ENCODE measurements at places on chromosomes 7 and 10.

GRCh38 chr10:62443866-62444265 is 69.7 kb downstream of the ZNF365 start:
- no peak for DNase-seq

GRCh38 chr7:150311711-150312110 is 11.4 kb upstream of the LRRC61 start:
- DNase-seq: no peak

GRCh38 chr7:134315679-134316538 is 821 bp downstream of the SLC35B4 start:
- no peak for DNase-seq

DNA sequence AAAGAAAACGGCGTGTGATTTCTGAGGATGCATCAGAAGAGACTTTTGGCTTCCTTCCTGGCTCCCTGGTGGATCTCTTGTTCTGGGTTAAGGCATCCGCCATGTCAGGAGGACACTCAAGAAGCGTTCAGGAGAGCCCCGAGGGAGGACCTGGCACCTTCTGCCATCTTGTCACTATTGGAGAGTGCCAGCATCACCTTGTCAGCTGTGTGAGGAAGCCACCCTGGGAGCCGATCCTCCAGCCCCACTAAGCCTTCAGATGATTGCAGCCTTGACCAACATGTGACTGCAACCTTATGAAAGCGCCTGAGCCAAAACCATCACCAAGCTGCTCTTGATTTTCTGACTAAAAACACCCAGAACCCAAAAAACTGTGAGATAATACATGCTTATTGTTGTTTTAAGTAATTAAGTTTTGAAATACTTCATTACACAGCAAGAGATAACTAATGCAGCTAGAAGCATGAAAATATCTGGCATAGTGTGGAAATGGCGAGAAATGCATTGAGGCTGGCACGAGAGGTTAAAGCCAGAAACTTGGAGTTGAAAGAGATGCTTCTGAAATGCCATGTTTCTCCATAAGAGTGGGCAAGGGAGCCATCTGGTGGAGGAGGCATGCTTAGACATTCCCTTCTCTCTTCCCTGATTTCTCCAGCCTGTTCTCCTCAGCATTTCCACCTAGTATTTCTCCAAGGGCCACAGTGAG is 5.4 kb upstream of the ZFYVE27 start:
- peak; percentile 49 for DNase-seq

DNA sequence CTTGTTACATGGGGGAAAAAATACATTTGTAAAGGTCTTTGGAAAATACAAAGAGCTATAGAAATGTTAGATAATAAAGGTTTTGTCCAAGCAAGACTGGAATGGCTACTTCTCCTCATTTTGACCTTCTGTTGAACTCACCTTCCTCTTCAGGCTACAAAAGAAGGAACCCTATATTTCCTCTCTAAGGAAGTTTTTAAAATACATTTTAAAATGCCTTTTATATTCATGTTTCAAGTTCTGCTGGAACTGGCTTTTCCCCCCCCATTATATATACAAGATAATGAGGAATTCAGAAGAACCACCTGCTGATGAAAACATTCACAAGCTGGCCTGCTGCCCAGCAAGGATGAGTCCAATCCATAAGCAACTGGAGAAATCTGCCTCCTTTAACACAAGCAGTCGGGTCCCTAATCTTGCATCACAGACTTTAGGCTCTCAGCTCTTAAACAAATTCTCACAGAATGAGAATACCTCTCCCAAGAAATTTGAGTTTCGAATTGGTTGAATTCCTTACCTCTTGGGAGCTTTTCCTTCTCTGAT is 44.6 kb downstream of the MTERF1 start:
- DNase-seq: no peak

DNA sequence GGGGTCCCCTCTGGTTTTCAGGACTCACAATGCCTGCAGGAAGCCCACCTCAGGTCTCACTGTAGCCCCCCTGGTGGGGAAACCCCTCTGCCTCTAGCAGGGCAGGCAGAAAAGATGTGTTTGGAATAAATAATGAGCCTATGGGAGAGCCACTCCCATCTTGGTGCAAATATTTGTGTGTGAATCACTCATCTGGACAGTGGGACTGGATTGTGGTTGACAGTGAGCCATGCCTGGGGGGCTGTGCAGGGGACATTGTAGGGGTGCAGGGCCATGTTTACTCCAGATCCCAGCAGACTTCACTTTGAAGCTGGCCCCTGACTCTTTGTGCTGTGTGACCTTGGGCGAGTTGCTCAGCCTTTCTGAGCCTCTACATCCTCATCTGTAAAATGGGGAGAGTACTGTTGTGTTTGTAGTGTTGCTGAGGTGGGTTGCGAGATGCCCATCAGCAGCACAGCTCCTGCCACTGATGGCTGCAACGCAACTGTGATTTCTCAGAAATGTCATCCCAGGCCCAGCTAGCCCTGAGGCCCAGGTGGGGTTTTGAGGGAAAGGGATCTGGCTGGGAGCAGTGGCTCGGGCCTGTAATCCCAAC is 20.7 kb downstream of the GTF2IRD1 start:
- DNase-seq: no peak

DNA sequence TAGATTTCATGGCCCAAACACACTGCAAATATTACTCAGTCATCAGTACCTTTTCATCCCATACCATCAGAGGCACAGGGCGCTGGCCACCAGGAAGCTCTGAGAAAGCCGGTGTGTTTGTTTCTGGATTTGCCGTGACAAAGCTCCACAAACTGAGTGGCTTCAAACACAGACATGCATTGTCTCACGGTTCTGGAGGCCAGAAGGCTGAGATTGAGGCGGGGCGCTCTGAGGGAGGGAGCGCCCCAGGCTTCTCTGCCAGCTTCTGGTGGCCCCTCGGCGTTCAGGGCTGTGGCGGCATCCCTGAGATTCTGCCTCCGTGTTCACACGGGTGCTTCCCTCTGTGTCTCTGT is 3.7 kb upstream of the TTYH3 start:
- no peak for DNase-seq

DNA sequence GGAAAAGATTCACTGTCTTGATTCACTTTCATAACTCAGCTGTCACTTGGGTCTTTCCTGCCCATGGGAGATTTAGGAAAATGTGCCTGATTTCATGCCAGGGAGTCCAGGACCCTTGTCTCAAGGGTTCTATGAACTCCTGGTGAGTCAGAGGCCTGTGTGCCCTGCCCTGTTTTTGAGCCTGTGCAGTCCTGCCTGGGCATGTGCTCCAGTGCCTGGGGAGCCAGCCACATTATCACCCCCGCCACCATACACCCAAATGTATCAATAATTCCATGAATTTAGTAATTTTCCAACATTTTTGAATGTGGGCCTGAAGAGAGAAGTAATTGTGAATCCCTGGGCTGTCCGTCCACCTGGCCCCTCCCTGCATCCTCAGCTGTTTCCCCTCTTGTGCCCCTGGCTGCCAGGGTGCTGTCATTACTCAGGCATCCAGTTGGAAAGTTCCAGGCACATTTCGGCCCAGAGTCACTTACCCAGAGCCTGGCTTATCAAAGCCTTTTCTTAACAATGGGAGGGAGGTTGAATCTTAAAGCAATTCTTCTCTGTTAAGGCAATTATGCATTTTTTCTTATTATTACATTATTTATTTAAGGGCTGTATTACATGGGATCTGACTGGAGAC is 287.8 kb upstream of the CDC14C start:
- DNase-seq: no peak

DNA sequence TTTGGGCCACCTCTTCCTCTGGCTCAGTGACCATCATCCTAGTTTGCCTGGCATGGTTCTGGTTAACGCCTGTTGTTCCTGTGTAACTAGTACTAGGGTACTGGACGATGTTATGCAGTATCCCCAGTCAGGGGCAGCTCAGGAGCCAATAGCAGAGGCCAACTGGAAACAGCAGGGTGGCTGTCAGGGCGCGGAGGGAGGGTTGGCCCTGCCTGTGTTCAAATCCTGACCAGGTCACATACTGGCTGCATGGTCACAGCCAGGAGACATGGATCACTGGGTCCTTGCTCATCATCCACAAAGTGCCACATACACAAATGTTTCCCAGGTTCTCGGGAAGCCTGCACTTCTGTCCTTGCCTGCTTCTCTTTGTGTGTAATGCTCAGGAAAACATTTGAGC is 12.3 kb upstream of the RBP3 start:
- DNase-seq: no peak

DNA sequence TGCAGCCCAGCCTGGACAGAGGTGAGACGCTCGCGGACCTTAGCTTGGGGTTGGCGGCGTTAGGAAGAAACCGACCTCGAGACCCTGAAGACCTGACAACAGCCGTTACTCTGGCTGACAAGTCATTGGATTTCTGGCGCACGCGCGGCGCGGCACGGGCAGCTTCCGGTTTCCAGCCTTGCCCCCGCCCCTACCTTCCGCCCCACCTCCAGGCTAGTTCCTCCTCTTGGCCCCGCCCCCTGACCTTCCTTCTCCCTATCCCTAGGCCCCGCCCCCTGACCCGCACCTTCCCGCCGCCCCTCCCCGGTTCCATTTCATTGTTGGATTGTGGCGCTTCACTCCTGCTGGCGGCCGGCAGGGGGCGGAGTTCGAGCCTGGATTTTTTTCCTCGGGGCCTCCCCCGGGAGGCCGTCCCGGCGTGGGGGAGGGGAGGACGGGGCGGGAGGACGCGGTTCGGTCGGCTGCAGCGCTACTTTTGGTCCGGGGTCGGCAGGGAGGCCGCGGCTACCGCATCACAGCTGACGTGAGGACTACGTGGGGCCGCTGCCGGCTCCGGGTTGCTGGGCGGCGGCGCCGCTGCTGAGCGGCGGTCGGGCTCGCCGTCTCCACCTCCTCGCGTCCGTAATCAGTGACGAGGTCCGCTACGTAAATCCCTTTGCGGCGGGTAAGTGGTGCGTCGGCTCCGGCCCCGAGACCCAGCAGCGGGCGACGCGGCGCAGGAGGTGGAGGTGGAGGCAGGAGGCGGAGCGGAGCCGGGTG is at the start of gene CREM:
Gene CREM (plus strand): TSS at position 317 of the 759 bp plus-strand sequence. CDS start 10,990 bp downstream, outside the sequence.
- DNase-seq: peak; percentile 93

GRCh38 chr7:146201945-146202344 is 85.3 kb downstream of the CNTNAP2 start:
- no peak for DNase-seq

GRCh38 chr7:27198871-27199801 is 755 bp downstream of the HOXA13 start:
- DNase-seq: no peak

- no peak for DNase-seq
Measured at GRCh38 chr7:84844771-84845170, 342.1 kb downstream of the SEMA3D start.

DNA sequence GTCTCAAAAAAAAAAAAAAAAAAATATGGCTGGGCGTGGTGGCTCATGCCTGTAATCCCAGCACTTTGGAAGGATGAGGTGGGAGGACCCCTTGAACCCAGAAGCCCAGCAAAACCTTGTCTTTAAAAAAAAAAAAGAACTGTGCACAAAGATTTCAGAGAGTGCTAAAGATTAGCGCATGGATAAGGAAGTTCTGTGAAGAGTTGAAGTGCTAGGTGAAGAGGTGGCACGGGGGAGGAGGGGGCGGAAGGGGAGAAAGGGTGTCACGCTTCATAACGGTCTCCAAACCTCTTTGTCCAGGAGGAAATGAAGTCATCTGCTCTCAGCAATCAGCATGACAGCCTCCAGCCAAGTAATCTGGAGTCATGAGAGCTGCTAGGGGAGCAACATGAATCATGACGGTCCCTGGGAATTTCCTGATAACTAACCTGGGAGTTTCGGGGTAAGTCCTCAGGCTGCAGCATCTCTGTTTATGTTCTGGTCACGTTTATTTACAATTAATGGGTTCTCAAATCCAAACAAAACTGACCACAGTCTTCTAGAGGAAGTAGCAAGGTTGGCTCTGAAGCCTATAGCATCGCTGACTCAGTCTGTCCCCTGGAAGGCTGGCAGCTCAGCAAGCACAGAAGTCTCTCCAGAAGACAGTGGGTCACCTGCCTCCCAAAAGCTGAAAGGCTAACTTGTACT is 1.9 kb upstream of the PLAU start:
- peak; percentile 96 for DNase-seq

DNA sequence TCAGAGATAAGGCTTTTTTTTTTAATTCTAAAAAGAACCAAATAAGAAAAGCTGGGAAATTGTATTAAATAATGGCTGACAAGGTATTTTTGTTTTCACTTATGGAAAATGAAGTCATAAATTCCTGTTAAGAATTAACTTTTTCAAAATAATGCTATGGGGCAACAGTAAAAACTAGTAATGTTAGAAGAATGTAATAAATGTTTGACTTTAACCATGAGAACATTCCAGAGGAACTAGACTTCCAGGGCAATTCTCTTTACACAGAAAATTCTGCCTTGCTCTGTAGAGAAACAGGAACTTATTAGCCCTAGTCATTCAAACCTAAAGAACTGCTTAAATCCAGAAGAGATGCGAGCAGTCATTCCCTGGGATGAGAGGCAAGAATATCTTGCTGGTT is 571.1 kb downstream of the IPMK start:
- peak; percentile 54 for DNase-seq

DNA sequence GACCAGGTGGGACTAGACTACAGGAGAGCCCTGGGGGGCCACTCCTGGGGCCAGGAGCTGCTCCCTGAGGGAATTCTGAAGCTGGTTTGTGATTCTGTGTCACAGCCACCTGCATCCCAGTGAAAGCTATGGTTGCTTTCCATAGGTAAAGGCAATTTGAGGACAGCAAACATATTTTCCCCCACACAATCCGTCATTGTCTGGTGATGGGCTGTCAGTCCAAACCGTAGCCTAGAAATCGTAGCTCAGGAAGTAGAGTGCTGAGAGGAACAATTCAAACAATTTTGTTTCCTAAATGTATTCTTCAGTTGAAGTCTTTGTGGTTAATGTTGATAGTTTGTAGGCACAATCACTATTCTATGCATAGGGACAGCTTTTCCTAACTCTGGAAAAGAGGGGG is 106.0 kb upstream of the INSYN2A start:
- no peak for DNase-seq

- no peak for DNase-seq
Measured at GRCh38 chr10:118920206-118920605, 109.3 kb upstream of the NANOS1 start.

DNA sequence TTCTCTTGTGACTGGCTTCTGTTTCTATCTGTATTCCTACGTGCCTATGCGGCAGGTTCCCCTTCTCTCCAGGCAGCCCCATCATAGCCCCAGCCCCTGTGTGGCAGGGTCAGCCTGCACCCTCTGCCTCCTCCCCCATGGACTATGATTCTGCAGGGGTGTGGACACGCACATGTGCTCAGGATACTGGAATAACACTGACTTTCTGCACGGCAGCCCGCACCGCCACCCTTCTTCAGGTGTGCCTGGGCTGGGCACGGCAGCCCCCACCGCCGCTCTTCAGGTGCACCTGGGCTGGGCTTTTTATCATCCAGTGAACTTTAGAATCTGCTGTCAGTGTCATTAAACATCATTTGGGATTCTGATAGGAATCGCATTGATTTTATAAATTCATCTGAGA is 202.6 kb upstream of the PPP2R2D start:
- no peak for DNase-seq

DNA sequence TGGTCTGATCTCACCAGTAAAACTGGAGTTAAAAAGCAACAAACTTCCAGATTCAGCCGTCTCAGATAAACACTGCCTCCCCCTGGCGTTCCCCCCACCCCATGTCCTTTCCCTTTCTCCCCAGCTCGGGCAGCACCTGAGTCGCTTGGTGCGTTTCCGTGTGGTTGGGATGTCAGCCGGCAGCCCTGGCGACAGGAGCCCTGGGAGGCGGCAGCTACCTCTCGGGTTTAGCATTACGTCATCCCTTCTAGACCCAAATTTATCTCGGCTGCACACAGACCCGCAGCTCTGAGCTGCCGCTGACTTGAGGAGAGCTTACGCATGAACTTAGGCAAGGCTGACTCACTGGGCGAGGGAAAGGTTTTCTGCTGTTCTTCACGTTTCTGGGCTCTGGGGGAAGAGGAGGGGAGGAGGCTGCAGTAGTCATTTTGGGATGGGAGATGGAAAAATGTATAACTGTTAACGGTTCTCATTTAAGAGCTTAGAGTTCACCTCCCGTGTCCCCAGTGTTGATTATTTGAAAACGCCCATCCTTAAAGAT is 14.4 kb downstream of the MXI1 start:
- DNase-seq: peak; percentile 75

Data from AG09319 (cell line).